ENCODE measurements at places on chromosomes 2 and 18. TPM values are rescaled to one million over a fixed set of nuclear protein-coding genes. Genes with fewer than 3 reads are reported as not detected.

The LIMS4 gene
- 18.1 TPM for total RNA-seq

The SPC25 gene
- 12.5 TPM for total RNA-seq

The FAP gene
- 7.1 TPM for total RNA-seq

The PAX3 gene
- total RNA-seq, result not detected

The MYO7B gene
- total RNA-seq, result 0.46 TPM

The UGT1A4 gene
- total RNA-seq, result not detected

The REEP1 gene
- under 0.01 TPM for total RNA-seq

The COL3A1 gene
- total RNA-seq, result 46.7 TPM

The KYNU gene
- 1.2 TPM for total RNA-seq

The GPR45 gene
- not detected for total RNA-seq

The SGPP2 gene
- total RNA-seq, result not detected

The IL1F10 gene
- not detected for total RNA-seq

The GAREM1 gene
- 0.32 TPM for total RNA-seq

The ALLC gene
- total RNA-seq, result not detected
